ENCODE measurements at places on chromosomes 5 and 9.

GRCh38 chr9:79286992-79287707, 284.6 kb upstream of the TLE4 start:
- no peak for DNase-seq

- peak; percentile 15 for DNase-seq
These were observed 1.4 kb downstream of the GLIS3 start for GRCh38 chr9:4298255-4299004.

- DNase-seq, result no peak
These were observed 21.6 kb downstream of the DMRT2 start for GRCh38 chr9:1071730-1072129.

GRCh38 chr5:136056336-136056735, 27.5 kb downstream of the TGFBI start:
- no peak for DNase-seq

DNA sequence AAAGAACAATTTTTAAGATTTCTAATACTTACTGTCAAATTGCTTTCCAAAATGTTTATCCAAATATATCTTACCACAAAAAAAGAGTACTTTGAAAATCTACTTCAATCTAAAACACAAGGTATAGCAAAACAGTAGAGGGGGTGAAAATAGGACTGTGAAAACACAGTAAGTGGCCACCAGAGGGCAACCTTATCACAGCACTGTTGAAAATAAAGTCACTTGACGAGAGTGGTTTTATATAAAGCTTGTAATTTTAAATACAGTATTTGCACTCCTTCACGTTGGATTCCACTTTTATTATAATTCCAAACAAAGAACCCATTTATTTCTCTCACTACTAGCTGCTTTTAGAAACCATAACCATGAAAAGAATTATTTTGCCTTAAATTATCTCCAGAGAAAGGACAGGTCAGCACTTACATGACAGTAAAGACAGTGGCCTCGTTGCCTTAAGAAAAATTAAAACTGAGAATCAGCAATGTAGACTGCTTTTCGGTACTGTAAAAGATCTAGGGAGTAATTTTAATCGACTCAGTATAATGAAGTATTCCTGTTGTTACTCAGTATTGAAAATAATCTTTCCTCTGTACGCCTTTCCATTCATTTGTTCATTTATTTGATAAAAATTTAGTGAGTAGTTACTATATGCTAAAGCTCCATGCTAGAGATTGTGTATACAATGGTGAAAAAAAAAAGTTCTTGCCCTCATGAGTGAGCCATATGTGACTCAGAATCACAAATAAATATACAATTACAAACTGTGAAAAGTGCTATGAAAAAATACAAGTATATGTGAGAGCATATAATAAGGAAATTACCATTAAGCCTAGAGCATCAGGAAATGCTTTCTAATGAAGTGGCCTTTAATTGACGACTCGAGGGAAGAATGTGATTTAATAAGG, 40.0 kb upstream of the CDK5RAP2 start:
- peak; percentile 18 for DNase-seq

- DNase-seq, result no peak
These were observed 29.3 kb downstream of the PCBD2 start for GRCh38 chr5:134934202-134934601.

DNA sequence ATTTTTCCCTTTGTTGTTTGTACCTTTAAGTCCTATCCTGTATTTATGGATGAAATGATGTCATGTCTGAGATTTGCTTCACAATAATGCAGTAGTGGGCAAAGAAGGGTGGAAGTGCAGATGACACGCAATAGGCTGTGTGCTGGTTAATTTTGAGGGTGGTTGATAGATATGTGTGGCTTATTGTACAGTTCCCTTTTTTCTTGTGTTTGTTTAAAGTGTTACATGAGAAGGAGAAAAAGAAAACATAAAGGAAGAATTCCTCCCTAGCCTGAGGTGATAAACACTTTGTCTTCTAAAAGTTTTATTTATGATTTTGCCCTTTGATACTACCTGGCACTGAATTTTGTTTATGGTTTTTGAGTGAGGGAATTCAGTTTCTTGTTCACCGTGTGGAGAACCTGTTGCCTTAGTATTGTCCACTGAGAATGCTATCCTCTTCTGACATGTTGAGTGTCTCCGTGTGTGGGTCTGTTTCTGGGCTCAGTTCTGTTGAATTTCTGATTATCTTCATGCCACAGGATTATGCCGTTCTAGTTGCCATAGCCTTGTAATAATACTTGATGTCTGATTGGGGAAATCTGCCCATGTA, 52.3 kb upstream of the FAM120AOS start:
- no peak for DNase-seq

DNA sequence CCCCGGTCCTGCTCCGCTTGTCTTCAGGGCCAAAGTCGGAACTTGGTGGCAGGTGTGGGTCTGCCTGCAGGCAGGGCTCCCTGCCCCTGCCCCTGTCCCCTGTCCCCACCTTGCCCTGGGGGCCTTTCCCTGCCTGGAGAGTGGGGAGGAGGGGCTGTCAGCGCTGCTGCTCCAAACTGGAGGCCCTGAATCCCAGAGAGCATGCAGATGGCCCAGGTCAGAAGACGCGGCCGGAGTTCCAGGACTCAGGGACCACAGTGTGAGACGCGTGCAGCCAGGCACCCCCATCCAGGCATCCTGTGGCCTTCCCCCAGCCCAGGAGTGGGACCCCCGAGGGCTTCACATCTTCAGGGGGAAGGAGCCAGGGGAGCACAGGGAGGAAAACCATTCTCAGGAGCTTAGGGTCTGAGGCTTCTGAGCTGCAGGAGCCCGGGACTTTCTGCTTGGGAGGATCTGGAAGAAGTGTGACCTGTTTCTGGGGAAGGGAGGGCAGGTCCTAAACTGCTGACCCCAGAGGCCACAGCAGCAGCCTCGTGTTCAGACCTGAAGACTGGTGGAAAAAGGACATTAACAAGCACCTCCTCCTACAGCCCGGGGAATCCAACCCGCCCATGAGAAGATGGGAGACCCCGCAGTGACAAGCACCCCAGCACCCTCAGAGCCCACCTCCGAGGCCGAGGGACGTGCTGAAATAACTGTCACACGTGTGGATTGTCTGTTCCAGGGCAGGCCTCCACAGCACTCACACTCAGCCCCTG, 38.0 kb downstream of the RASGEF1C start:
- no peak for DNase-seq

DNA sequence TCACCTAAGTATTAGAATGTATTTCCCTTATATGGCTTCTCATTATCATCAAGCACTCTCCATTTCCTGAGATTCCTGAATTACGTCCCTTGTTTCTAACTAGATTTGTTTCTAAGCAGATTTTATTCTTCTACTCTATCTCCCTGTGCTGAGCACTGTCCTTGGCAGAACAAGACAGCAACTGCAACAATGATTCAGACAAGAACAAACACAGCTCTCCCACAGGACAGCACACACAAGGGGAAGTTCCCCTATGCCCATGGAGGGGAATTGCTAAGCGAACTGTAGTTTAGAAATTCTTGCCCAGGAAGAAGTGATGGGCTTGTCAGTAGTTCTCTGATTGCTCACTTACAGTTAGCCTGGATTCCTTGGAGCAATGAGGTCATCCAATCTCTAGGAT, 759.9 kb downstream of the DTWD2 start:
- DNase-seq, result no peak

DNA sequence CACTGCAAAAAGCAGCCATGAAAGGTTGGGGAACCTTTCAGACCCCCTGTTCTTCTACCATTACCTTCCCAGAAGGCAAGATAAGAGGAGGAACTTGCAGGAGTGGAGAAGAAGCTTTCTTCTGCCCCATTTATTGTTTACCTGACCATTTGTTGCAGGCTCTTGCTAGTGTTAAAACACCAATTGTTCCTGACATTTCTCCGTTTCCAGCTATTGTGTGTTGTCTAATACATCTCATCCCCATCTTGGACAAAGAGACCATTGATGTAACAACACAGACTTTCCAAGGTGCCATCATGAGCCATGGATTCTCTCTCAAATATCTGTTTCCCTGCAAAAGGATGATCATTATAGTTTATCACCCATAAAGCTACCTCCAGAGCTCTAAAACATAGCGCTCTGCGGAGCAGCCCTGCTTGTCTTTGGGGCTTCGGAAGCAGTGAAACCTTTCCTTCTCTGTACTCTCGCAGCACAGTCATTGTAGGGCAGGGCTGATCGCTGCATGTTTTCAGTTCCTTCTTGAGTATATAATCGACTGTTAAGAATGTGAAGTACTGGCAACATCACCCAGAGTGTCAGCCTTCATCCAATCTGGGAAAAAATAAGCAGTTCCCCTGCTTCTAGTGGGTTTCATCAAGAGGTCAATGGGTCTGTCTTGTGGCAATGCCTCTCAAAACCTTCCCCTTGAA, 680.0 kb downstream of the SEMA5A start:
- no peak for DNase-seq

GRCh38 chr9:110030632-110031031, 177.3 kb downstream of the C9orf152 start:
- no peak for DNase-seq

DNA sequence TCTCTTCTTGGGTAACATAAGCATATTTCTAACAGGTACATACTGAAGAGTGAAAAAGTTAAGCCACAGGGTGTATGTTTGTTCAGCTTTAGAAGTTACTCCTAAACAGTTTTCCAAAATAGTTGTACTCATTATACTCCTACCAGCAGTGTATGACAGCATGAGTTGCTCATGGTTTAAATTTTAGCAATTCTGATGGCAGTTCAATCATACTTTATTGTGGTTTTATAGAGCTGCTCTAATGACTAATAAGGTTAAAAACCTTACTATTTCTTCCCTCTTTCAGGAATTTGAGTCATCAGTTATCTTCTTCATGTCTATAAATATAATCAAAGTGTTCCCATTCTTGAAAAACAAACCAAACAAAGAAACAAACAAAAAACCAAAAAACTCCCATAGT, 81.5 kb downstream of the CAAP1 start:
- DNase-seq, result no peak

DNA sequence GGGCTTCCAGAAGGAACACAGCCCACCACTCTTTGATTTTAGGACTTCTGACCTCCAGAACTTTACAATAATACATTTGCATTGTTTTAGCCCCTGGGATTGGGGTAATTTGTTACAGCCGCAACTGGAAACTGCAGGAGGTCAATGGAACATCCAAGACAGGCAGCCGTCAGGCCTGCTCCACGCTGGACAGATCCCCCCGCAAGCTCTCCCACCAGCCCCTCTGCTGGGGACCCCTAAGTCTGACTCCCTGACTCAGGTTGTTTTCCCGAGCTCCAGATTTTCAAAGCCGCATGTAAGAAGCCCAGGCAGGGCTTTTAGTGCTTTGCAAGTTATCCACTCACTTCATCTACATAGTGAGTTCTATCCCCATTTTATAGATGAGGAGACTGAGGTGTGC, 127.6 kb downstream of the PAX5 start:
- no peak for DNase-seq

GRCh38 chr5:143213851-143214363, 189.6 kb downstream of the NR3C1 start:
- DNase-seq, result no peak

DNA sequence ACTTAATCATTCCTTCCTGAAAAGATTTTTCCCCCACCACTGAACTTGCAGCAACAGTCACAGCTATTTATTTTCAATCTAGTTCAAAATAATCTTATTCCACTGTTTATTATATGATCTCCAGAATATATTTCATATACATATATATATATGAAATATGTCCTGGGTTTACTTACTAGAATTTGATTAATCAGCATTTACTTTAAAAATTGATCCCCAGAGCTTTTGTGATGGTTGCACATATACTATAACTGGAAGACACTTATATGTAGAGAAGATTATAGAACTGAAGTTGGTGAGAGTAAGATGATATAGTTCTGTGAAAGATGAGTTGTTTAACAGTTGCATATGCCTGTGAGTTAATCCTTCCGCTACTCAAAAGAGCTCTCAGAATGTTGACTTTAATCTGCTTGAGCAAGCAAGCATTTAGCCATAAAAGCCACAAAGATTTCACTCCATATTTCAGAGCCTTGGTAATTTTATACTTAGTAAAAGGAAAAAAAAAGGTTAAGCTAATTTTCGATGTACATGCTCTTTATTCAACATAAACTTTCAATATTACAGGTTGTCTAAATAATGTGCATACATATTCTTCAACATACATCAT, 399.3 kb upstream of the CDH9 start:
- DNase-seq, result no peak

DNA sequence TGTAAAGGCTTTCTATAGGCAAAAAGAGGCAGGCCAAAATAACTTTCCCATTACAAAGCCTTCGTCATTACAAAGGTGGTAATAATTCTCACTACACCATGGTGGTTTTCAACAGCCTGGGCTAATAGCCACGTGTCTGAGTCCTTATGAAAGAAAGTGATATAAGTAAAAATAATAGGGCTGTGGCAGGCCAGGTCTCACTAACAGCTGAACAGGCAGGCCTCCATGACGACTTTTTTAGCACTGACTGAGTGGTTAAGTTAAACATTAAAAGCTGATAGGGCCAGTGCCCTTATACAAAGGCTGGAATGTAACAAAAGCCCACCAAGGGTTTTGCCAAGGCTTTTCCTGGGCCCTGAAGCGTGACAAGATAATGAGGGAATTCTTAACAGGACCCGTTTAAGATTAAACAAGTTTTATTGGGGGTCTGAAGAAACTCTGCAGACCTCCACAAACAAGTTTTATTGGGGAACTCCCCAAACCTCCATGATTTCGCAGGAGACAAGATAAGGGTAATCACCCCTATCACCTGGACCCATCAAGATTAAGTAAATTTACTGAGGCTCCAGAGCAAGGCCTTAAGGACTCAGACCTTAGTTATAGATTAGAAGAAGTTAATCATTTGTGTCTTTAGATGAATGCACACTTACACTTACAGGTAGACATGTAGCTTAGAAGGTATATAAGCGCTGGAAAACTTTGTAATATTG, 412.9 kb downstream of the CHSY3 start:
- no peak for DNase-seq

DNA sequence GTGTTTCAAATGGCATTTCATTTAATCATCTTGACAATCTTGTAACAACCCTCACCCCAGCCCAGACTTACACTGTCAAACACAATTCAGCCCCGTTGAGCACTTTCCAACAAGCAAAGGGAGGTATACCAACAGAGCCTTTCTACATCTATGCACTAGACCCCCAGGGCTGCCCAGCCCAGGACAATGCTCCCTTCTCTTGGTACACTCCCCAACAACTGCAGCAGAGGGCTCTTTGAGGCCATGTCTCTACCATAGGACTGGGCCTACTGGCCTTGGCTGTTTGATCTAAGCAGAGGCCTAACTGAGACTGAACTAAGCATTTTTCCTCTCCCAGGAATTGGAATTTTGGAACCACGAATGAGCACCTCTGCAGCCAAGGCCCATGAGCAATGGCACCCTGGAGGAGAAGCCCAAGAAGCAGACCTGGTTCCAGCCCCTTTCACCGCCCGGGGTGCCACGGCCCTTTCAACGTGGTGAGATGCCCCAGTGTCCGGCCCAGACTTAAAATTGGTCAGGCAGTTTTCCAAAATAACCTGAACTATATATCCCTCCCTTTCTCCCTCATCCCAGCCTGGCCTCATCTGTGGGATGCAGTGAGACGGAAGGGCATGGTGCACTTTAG, 43.6 kb downstream of the B4GALT1 start:
- no peak for DNase-seq

GRCh38 chr5:173764332-173765028, 123.7 kb upstream of the CPEB4 start:
- no peak for DNase-seq

- DNase-seq, result no peak
These were observed 57.8 kb downstream of the ZNF462 start for GRCh38 chr9:106920701-106921283.

- no peak for DNase-seq
These were observed 28.3 kb downstream of the ALG2 start for GRCh38 chr9:99193466-99193821.

Data from stimulated activated effector memory CD8-positive, alpha-beta T cell treated with anti-CD3 and anti-CD28 coated beads, Interleukin-12 subunit alpha, Interleukin-12 subunit beta, amount 100 ng/mL, for 72 hours (primary cell).